HFF-Myc (cell line): ENCODE measurements at places on chromosomes 5 and 9.

GRCh38 chr5:157955541-157956172 is 96.7 kb upstream of the CLINT1 start:
- no peak for DNase-seq

- no peak for DNase-seq
These were observed 127.5 kb upstream of the PANK3 start for GRCh38 chr5:168706655-168707069.

DNA sequence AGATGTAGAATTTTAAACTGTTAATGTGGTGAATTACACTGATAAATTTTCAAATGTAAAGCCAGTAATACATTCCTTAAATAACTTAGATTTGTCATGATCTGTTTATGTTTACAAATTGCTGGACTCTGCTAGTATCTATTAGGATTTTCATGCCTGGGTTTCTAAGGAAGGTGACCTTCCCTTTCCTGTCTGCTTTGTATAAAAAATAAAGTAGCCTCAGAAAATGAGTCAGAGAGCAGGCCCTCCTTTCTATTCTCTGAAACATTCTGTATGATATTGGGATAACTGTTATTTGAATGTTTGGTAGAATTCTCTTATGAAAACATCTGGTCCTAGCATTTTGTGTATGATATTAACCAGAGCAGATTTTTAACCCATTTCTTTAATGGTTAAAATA is 255.3 kb downstream of the SYK start:
- DNase-seq, result no peak

DNA sequence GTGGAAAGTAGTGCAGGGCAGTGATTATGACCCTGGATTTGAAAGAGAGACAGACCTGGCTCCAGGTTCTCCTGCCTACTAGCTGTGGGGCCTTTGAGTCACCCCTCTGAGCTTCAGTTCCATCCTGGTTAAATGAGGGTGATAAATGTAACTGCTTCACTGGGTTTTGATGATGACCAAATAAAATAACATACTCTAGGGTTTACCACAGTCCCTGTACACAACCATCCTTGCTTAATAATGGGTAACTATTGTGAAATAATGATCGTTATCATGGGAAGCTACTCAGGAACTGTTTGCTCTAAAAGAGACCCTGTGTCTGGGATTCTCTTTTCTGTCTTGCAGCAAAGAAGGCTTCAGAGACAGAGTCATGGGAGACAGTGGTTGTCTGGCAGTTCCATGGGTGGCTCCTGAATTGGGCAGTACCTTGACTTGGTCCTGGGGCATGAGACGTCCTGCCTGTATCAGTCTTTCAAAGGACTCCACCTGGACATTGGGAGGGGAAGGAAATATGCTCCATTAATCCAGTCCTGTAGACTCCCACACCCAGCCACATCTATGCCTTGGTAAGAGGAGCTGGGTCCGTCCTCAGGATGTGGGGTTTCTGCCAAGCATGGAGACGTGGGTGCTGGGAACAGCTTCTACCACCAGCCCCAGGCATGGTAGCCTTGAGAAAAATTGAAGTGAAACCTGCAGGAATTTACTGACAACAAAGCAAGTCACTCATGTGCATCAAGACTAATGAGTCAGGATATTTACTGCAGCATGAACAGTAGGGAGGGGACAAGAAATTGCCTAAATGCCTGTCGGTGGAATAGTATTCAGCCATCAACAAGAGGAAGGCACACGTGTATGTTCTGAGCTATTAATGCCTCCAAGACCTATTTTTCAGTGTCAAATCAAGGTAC is 23.4 kb downstream of the AKNA start:
- DNase-seq, result no peak

DNA sequence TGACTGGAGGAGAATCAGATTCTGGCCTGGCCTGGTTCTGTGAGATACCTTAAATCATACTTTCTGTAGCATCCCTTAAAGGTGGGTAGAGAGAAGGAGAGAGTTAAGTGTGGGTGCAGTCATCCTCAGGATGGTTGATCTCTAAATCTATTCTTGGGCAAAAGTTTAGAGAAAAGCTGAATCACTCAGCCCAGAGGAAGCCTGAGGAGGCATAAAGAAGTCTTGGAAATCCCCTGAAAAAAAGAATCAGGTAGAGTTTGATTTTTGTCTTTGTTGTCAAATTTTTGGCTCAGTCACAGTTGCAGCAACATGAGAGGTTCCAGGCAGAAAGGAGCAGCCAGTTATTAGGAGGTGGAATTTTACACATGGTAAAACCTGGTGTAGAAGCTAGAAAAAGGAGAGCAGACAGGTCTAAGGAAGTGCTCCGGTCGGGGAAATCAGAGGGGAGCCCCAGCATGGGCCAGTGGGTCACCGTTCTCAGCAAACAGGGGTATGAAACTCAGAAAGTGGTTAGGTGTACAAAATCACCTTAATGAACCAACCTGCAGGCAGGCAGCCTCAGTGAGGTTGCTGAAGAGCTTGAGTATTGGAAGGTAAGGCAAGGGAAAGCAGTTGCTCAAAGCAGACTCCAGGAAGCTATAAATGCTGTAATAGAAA is 116.2 kb upstream of the CNTLN start:
- no peak for DNase-seq

DNA sequence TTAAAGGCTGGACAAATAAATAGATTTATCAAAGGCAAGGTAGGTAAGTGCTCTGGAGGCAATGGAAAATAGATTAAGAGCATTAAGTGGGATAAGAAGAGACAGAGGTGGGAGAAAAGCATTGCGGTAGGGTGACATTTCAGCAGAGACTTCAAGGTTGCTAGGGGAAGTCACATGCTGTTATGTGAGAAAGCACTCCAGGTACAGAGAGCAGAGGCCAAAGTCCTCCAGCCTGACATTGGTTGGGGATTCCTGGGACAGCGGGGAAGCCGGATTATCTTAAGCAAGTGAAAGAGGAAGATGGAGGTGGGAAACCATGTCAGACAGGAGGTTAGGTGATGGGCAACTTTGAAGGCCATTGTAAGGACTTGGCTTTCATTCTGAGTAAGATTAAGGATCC is 1222.9 kb downstream of the PTPRD start:
- DNase-seq, result no peak

GRCh38 chr9:129885018-129885669 is 49.9 kb downstream of the USP20 start:
- DNase-seq, result no peak

GRCh38 chr9:92711844-92712243 is 41.9 kb upstream of the IPPK start:
- no peak for DNase-seq

- no peak for DNase-seq
These were observed 49.8 kb downstream of the PRRC1 start for GRCh38 chr5:127567026-127567768.

- no peak for DNase-seq
These were observed 37.7 kb downstream of the C5orf15 start for GRCh38 chr5:133930813-133931090.

- DNase-seq, result no peak
These were observed 197.0 kb downstream of the ADCY2 start for GRCh38 chr5:7592910-7593309.

GRCh38 chr5:96835791-96836191 is 28.0 kb upstream of the ERAP1 start:
- DNase-seq, result no peak

DNA sequence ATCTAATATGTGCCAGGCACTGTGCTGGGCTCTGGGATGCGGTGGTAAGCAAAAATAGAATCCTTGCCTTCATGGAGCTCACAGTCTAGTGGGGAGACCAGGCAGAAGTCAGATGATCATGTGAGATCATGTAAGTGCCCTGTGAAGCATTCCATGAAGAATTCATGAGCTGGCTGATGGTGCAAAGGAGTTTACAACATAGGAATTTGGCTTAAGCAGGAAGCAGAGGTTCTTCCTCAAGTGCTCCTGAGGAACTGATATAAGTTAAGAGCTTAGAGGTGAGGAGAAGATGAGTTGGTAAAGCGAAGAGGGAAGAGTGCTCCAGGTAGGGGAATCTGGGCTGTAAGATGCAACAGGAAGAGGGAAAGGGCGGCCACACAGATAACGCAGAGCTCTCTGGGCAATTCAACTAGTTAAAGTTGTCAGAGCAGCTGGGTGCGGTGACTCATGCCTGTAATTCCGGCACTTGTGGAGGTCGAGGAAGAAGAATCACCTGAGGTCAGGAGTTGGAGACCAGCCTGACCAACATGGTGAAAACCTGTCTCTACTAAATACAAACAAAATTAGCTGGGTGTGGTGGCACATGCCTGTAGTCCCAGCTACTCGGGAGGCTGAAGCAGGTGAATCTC is 78.5 kb upstream of the SPATA31D4 start:
- no peak for DNase-seq

DNA sequence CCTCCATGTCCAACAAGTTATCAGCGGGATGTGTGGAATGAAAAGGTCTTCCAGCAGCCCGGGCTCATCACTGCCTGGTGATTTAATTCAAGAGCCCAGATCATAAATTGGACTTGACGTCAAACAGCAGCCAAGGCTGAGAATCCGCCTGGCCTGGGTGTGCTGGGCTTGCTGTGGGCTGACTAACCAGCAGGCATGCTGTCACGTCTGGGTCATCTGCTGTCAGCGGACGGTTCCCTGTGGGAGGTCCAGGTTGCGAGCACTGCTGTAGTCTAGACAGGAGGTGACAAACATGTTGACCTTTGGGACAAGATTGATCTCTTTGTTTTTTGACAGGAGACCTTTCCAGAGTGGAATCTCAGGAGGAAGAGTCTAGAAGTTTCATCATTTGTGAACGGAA is 289.7 kb downstream of the OSTF1 start:
- no peak for DNase-seq

GRCh38 chr5:11037080-11037479 is 276.0 kb upstream of the DAP start:
- no peak for DNase-seq

DNA sequence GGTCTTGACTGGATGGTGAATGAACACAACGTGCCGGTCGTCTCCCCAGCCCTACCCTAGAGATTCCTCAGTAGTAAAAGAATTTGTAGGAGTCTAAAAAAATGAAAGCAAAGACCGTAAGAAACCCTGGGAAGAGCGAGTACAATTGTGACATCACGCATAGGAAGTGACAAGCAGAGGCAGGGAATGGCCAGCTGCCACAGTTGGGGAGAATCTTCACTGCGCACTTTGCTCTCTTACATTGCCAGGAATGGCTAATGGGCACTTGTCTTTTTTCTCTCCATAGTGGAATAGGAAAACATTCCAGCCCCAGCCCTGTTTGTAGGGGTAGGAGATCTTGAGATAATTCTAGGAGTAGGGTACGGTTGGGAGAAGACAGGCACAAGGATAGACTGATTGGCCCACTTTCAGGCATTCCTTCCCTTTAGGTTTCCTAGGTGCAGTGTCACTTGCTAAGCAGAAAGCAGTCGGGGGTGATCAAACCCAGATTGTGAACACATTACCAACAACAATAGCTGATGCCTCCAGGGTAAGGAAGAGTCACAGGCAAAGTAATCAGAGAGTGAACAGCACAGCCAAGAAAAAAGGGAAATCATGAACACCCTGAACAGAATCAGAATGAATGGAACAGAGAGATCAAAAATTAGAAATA is 302.7 kb downstream of the MAN2A1 start:
- no peak for DNase-seq
